ENCODE measurements at places on chromosomes 1 and 21.
A peak's percentile ranks its signal among the peaks of the same experiment; 100 is the strongest.

DNA sequence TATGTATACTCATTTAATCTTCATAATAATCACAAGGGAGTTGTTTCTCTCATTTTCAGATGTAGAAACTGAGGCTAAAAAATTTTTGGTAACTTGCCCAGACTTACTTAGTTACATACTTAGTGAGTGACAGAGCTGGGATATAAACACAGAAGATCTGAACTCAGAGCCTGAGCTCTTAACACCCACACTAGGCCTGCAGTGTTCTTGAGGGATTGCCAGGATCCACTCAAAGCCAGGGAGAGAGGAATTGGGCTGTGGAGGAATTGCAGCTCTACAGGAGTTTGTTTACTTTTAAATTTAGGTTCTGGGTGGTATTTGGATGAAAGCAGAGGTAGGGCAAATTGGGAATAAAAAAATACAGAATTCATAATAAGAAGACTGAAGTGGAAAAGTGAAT lies 515.1 kb upstream of the PLXNA2 start:
- DNase-seq = no peak

GRCh38 chr1:202505356-202505755 lies 156.9 kb downstream of the PPP1R12B start:
- peak; percentile 77 for DNase-seq

DNA sequence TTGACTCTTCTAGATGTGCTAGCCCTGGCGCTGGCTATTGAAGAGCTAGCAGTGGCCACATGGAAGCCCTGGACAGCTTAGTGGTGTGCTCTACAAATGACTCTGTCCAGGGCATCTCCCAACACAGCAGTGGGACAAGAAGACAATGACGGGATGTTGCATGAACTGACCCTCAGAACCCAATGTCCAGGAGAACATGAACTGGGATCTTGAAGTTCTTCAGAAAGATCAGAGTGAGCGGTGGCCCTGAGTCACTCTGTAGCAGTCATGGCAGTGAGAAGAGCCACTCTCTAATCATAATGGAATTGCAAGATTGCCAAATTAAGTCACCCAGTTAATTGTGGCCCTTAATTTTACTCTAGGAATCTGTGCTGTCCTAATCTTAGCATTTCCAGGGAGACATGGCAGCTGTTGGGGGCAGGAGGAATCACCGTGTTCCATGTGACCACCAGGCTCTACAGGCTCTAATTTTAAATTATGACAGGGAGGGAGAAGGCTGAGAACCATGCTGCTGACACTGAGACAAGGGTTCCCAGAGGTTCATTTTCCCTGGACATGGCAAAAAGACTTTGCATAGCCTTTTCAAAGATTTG lies 10.2 kb upstream of the OBSCN start:
- DNase-seq = no peak

DNA sequence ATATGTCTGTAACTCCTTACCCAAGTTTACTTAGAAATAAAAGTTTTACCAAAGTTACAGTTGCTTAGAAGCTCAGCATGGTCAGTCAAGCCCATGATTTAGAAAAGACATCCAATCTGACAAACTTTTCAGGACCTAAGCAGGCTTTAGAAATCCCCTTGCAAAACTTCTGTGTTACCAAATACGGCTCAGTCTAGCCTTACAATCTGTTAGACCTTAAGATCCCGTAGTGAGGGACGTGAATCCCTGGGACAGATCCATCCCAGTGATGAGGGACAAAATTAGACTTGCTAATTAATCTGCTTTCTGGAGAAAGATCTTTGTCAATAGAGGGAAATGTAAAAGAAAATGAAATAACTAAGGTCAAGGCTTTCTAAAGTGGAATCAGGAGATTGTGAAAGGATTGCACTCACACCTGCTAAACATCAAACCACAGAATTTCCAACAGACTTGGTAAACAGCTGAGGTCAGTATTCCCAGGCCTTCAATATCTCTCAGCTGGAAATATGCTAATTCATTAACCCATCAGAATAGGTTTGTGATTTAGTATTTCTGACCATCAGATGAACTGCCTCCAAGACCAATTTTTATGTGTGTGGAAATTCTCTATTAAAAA lies 375.3 kb downstream of the DUSP10 start:
- no peak for DNase-seq

DNA sequence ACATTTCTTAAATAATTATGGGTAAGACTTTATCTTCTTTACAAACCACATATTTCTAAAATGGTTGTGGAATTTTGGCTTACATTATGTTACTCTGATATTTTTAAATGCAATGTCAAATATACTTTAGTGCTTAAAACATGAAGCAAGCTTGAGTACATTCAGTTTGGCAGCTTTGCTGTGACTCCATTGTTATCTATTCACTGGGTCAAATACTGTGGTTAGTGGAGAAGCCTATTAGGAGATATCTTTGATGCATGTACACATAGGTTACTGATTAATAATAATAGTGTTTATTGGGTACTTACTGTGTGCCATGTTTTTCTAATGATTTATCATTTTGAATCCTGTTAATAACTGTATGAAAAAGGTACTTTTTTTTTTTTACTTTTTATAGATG lies 520.4 kb upstream of the B3GALT2 start:
- DNase-seq = no peak

DNA sequence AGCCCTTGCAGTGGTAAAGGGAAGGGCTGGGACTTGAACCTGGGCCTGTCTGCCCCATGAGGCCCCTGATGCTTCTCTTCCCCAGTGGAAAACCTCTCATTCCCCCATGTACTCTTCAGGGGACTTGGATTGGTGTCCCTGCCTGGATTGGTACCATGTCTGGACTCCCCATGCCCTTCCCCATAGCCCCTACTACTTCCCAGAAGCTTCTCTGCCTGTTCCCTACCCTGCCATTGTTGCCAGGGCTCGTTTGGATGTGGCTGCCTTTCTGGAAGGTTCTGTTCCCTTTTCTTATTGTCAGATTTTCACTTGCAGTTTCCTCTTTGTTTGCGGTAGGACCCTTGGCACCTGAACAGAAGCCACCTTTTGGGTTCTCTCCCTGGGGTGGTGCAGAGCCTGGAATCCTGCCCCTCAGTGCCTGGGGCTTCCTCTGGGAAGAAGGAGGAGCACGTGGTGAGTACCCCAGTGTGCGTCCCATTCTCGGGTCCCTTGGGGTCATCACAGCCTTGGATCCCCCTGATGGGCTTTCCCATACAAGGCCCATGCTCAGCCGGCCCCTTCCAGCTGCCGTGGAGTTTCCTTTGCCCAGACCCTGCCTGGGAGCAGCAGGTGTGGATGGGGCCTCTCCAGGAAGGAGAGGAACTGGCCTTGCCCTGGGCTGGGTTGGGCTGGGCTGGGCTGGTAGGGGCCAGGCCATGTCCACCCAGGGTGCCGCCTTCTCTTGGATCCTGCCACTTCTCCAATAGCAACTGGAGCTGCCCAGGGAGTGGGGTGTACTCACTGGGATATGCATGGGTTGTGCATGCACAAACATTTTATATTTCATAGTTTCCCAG lies 281.1 kb downstream of the PTPRU start:
- no peak for DNase-seq

DNA sequence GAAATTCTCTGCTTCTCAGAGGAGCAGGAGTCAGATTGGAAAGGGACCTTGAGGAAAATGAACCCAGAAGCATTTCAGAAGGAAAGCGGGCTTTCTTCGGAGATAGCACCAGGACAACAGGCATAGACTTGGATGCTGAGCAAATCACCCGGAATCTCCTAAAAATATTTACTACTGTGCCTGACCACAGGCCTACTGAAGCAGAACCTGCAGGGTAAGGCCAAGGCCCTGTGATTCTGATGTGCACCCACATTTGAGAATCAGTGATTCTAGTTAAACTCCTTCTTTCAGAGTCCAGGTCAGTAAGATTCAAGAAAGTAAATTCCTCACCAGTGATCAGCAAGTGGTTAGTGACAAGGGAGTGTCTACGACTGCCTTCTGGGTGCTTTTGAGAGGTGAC lies 307.3 kb upstream of the DUSP10 start:
- no peak for DNase-seq

DNA sequence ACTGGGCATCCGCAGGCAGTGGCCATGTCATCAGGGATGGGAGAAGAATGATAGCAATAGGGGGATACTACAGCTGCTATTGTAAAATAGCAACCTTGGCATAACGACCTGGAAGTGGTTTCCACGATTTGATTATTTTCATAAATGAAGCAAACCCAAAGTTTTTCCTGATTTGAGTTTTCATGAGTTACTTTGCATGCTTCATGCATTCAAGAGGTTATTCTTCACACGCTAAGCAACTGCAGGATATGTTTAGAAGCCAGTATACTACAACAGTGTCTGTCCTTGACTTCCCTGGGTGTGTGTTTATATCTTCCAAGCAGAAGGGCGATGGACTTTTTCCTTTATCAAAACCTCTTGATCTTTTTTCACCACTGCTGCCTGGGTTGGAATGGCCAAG lies 281.1 kb upstream of the DUSP10 start:
- DNase-seq = no peak

Measured in uterus (tissue), 4 donors.